ENCODE measurements at places on chromosomes 16 and 17.

DNA sequence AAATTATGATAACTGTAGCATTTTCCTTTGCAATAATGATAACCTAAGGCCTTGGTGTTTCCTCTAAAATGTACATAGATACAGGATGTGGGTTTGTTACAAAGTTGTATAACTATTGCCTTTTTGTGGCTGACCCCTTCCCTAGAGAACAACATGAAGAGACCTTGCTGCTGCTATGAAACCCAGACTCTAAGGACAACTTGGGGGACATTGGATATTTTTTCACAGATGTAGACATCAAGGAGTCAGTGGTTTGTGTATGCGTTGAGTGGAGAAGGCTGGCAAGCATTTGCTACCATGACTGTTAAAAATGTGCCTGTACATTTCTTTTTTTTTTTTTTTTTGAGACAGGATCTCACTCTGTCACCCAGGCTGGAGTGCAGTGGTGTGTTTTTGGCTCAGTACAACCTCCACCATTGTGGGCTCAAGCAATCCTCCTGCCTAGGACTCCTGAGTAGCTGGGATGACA, 12.3 kb downstream of the HMOX2 start:
- DNase-seq, result no peak

DNA sequence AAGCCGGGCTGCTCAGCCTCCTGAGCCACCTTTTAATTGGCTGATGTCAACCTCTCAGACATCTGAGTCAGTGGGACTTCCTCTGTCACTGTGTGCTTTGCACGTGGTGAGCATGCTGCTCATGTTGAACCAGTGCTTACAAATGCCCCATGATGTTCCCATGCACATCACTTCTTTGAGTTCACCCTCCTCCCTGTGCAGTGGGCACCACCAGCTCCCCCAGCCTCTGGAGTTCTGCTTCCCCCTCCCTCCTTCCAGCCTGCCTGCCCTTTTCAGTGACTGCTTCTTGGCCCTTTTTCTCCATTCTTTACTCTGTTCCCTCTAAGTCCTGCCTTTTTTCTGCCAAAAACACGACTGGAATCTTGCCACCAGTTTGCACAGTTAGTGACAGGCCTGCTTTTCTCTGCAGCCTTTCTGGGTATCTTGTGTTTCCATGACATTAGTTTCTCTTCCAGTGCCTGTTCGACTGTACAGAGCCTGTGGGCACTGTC, 41.6 kb downstream of the USP10 start:
- no peak for DNase-seq

DNA sequence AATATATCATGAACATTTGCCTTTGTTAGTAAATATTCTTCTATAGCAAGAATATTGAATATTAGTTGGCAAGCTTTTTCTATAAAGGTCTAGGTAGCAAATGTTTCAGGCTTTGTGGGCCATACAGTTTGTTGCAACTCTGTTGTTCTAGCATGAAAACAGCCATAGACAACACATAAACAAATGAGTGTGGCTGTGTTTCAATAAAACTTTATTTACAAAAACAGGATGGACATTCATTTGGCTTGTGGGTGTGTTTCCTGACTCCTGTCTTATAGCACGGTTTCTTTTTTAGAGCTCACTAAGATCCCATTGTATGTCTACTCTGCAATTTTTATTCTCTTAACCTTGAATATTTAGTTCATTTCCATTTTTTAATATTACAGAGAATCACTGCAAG, 39.0 kb downstream of the ARL4D start:
- no peak for DNase-seq

DNA sequence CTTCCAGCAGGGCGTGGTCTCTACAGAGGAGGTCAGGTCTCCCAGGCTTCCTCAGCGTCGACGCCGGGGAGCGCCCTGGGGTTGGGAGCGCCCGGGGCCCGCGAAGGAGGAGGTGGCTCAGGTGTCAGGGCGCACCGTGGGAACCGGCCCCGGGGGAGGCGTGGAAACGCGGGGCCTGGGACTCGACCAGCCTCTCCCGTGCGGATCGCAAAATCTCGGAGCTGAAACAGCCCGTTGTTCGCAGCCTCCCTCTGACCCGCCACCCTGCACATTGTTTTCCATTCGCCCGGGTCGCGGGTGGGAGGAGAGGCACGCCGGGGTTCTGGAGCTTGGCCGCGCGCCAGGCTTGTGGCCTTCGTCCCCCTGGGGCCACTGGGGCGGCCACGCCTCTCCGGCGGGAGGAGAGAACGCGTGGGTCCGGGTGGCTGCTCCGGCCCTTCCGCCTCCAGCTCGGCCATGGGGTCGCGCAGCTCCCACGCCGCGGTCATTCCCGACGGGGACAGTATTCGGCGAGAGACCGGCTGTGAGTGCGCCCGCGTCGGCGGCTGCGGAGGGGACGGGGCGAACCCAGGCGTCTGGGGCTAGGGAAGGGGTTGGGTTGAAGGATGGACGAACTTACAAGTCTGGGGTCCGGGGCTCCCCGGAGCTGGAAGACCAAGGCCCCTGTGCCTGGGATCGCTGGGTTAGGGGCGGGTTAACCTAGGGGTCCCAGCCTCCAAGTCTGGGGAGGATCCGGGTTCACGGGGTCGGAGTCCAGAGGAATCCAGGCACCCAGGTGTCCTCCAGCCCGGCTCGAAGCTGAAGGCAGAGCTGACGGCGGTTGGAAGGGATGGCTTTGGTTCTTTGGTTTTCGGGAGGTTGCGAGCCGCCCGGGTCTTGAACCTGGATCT, at the start of gene CHP2:
CHP2 (plus strand) TSS at position 433 of the 890 bp plus-strand sequence; CDS start at position 457, 24 bp downstream.
- DNase-seq, result no peak

GRCh38 chr17:75683583-75683982, 16.4 kb downstream of the SAP30BP start:
- DNase-seq, result no peak

GRCh38 chr17:29086628-29087332, 43.8 kb downstream of the PIPOX start:
- DNase-seq, result no peak

- peak; percentile 69 for DNase-seq
Measured at GRCh38 chr16:381789-382717, at the start of gene PGAP6. TSS of gene PGAP6 (minus strand) at chr16:381978. CDS start at chr16:381821, 157 bp downstream.

DNA sequence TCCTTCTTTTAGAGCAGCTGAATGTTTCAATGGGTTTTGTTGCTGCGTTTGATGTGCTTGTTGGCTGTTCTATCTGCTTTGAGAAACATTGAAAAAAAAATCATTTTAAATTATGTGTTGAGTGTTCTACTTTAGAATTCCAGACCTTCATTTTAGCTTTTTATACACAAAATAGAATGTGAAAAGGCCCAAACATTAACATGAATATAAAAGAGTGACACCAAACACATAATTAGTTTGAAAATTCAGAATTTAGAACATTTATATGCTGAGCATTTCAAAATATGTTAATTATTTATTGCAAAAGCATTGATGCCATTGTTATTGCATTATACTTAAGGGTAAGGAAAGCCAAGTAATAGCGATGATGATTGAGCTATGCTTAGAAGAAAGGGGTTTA, 2.9 kb downstream of the NFAT5 start:
- DNase-seq, result no peak

DNA sequence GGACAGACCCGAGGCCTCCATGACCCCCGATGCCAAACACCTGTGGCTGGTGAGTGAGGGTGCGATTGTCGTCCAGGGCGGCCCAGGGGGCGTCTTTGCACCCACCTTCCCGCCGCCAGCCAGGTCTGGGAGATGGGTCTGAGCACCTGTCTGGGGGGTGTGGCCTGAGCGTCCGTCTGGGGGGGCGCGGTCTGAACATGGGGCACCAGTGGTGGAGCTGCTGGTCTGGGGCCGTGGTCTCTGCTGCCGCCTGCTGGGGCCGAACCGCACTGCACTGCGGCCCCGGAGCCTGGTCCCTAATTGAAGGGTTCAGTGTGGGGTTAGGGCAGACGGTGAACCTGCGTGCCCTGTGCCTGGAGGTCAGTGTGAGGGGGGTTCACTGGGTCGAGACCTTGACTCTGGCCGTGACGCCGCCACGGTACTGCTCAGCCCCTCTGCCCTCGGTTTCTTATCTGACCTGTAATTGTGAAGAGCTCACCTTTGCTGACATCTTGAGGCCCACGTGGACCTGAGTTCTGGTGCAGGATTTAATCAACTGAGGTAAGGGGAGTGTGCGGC, 12.6 kb upstream of the TCF25 start:
- peak; percentile 58 for DNase-seq

DNA sequence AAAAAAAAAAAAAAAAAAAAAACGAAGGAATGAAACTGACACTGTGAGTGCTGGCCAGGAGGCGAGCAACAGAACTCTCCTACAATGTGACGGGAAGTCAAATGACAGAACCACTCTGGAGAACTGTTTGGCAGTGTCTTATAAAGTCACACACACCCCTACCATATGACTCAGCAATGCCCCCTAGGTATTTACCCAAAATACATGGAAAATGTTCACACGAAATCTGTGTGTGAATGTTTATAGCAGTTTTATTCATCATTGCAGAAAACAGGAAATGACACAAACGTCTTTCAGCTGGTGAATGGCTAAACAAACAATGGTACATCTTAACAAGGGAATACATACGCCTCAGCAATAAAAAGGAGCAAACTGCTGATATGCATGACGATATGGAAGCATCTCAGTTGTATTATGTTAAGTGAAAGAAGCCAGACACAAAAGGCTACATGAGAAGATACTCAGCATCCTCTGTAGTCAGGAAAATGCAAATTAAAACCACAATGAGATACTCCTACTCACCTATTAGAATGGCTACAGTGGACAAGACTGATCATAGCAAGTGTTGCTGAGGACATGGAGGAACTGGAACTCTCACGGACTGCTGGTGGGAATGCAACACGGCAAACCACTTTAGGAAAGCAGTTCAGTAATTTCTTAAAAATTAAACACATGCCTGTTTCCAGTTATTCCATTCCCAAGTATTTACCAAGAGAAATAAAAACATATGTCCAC, 74.7 kb downstream of the TBC1D16 start:
- no peak for DNase-seq

DNA sequence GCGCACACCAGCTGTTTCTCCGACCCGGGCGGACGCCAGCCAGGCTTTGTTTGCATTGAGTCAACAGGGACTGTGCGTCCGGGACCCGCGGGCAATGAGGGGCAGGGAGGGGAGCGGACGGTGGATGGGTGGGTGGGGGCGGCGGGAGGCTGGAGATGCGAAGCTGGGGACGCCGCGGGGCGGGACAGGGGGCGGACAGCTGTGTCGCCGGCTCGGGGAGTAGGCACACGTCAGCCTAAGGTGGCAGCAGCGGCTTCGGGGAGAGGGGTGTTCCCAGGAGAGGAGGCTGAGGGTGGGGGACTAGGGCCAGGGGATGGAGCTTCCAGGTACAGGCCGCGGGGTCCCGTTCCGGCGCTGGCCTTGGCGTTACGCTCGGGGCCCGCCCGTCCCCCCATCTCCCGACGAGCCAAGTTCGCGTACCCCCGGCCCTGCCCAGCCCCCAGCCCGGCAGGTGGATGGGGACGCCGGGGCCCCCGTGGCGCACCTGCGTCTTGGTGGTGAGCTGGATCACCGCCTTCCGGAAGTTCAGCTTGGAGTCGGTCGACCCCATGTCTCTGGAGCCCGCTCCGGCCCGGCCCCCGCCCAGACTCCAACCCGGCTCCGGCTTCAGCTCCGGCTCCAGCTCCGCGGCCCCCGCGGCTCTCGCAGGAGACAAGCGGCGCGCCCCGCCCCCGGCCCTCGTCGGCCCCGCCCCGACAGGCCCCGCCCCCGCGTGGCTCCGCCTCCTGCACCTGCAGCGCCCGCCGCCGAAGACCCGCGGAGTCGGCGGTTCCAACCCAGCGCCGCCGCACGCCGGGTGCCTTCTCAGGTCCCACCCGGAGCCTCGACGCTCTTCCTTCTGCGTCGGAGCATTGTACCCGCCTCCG, at the start of gene HID1:
HID1 (minus strand) TSS at position 653 of the 866 bp plus-strand sequence; CDS start at position 550, 103 bp downstream.
- peak; percentile 70 for DNase-seq

GRCh38 chr16:63703612-63704011, 1418.3 kb downstream of the CDH11 start:
- DNase-seq, result no peak

DNA sequence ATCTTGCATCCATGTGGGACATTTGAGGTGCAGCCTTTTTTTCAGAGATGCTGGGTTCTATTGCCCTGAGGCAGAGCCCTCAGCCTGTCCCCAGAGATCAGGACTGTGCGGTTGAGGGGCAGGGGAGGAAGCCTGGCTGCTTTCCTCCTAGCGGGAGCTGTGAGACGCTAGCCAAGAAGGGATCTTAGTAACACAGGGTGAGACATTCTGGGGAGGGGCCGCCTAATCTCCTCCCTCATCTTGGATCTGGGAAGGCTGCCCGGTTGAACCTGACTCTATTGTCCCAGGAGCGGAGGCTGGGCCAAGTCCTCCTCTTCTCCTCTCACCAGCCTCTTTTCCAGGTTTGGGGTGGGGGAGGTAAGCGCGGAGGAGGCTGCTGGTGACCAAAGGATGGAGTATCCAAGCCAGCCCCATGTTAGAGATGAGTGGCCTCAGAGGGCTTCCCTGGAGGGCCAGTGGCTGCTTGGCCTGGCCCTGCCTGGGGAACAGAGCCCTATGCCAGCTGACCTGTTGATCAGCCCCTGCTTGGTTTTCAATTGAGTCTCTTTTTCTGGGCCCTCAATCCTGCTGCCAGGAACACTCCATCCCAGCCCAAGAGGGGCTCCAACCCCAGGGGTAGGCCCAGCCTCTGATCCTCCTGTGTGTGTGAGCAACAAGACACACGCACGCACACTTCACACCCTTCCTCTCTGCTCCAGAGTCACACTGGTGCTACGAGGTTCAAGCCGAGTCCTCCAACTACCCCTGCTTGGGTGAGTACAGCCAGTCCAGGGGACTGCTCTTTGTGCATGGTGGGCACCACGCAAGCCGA, 5.0 kb downstream of the CA4 start:
- DNase-seq, result no peak

DNA sequence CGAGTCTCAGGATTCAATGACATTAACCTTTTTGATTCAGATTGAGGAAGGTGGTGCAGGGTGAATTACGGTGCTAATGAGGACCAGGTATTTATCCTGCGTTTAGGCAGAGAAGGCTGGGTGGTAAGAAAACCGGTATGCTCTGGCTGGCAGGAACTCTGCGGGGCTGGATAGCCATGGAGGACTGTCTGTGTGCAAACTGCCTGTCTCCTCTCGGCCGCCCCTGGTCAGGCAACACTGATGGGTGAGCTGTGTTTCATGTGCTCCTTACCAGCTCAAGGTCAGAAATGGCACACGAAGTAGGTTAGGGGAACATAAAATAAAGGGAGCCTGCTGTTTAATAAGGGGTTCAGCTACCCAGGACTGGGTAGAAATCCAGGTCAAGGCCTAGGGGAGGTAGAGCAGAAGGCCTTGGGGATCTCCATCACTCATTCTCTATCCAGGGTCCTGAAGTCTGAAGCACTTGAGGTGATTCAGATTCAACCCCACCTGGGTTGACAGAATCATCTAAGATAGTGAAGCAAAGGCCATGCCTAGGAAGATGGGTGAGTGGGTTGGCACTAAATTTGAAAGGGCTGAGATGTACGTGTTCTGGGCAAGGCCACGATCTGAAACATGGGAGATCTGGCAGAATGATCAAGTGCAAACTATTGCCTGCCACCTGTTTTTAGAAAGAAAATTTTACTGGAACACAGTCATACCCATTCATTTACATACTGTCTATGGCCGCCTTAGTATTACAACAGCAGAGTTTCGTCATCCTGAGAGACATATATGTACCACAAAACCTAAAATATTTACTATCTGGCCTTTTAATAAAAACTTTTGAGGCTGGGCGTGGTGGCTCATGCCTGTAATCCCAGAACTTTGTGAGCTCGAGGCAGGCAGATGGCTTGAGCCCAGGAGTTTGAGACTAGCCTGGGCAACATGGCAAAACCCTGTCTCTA, 292.5 kb downstream of the XYLT1 start:
- DNase-seq, result no peak
